ENCODE measurements at places on chromosomes 2 and 18.

GRCh38 chr2:121019071-121019470 is 265.9 kb downstream of the TFCP2L1 start:
- peak; percentile 75 for DNase-seq

GRCh38 chr2:61135510-61135909 is 26.5 kb upstream of the C2orf74 start:
- peak; percentile 76 for DNase-seq

GRCh38 chr2:47037678-47038077 is 117.4 kb downstream of the STPG4 start:
- no peak for DNase-seq

- DNase-seq, result no peak
Observed at GRCh38 chr2:241804326-241805229, 4.4 kb upstream of the NEU4 start.

DNA sequence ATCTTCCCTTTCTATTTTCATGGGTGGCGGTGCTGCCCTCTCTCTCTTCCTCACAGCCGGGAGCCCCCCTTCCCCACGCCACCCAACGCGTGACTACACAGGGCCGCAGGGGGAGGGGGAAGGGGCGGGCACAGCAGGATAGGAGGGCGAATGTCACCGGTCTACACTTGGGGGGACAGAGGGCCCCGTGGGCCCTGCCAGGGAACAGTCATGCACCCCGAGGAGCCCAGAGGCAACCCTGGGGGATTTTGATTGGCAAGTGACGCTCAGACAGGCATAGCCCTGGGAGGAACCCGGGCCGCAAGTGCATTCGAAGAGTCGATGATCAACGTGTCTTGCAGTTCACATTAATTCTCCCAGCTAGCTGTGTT is 91.1 kb upstream of the ANKRD30BL start:
- DNase-seq, result no peak

DNA sequence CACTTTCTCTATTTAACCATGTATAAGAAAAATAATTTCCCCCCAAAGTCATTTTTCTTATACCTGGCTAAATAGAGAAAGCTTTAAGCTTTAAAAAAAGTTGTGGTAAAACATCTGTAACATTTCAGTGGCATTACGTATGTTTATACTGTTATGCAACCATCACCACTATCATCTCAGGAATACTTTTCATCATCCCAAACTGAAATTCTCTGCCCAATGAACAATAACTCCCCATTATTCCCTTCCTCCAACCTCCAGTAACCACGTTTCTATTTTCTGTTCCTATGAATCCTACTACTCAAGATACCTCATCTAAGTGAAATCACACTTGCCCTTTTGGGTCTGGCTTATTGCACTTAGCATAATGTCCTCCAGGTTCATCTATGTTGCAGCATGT is 1.7 kb upstream of the SLC3A1 start:
- DNase-seq, result no peak

GRCh38 chr2:167292430-167293171 is 404.3 kb downstream of the XIRP2 start:
- peak; percentile 97 for DNase-seq

DNA sequence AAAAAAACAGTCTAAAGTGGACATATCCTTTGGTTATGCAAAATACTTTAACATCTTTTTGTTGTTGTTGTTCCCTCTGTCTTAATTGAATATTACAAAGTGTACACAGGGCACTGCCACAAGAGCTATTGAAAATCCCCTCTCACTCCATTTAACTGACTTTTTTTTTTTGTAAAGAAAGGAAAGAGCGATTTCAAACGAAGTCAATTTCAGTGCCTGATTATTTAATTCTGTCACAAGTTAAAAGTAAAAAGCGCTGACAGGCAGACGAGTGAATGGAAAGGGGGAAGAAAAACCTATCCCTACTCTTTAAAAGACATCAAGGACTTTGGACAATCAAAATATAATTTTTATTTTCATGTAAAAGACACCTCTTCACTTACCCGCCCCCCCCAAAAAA is 1.9 kb downstream of the FIGN start:
- no peak for DNase-seq

GRCh38 chr18:34794348-34794747 is 84.2 kb downstream of the DTNA start:
- no peak for DNase-seq

- no peak for DNase-seq
Observed at GRCh38 chr2:106596844-106597243, 109.7 kb downstream of the CD8B2 start.

DNA sequence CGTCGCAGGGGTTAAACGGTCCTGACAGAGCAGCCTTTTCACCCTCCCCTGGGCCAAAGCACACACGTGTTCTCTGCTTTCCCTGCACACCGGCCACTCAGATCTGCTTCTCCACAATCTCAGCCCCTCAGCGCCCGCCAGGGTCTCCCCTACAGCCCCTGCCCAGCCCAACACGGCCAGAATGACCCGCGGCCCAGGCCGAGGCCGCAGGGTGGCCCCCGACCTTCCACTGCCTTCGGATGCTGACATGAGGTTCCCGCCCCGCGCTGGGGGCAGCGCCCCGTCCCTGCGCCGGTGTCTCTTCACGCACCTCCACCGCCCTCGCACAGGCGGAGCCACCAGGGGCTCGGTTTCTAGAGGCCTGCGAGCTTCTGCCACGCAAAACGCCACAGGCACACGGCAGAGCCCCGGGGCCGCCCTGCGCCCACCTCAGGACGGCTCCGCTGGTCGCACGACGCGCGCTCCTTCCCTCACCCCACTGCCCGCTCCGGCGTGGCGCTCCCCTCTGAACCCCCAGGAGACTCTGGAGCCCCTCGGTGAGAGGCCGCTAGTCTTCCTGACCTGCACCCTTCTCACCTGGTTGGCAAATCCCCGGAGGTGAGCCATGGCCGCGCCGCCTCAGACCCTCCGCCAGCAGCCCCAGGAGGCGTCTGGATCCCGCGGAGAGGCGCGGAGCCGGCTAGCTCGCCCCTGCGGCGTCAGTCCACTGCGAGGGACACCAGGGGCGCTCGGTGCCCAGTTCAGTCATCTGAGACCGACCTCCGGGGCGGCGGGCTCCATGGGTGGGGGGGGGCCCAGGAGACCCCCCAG is 749 bp downstream of the STK25 start:
- DNase-seq, result peak; percentile 82

GRCh38 chr2:17373741-17374140 is 144.5 kb downstream of the RAD51AP2 start:
- DNase-seq, result no peak

DNA sequence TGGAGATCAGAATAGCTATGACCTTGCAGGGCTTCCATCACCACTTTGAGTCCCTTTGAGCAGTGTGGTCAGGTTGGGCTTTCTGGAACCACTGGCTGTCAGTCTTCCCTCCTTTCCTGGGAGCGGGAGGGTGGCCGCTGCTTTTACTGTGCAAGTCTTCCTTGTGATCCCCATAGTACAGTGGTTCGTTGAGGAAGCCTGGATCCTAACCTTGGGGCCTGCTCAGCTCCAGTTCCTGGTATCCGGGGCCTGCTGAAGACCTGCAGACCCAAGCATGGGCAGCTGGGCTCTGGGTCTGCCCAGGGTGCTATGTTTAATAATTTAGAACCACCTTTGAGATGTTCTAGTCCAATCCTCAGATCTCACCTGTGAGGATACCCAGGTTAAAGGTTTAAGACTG is 104.2 kb downstream of the CLIP4 start:
- no peak for DNase-seq

DNA sequence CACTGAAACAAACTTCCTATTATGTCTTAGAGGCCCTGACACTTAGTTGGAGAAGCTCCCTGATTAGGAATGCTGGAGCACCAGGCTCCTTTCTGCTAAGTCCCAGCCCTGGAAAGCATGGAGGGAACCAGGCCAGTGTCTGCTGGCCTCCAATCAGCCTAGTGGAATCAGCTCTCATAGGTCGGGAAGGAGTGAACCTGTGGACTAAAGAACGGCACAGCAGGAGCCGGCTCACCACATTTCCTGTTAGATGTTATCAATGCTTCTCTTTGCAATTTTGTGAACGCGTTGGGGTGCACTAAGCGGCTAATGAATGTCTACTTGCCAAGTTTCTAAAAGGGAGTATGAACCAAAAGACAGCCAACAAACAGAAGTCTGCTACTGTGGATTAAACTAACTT is 296.6 kb downstream of the NAPG start:
- peak; percentile 44 for DNase-seq

GRCh38 chr2:86283411-86284030 is 53.9 kb downstream of the REEP1 start:
- DNase-seq, result peak; percentile 37

- DNase-seq, result no peak
Observed at GRCh38 chr2:42859791-42860190, 67.4 kb upstream of the HAAO start.

DNA sequence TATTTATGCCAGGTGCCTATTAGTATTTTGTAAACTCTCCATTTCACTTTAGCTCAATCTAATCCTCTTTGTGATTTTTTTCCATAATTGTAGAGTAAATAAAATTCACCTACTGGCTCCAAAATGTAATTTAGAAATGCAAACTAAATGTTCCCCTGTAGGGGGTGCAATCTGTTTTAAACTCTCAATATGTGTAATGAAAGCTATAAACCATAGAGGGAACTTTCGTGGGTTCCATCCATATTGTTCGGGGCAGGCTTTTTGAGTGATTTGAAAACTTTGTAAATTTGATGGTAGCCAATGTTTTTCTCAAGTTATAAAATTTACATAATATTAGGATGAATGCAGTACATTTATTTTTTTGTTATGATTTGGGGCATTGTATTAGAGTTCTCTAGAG is 49.4 kb downstream of the TSPYL6 start:
- DNase-seq, result no peak

GRCh38 chr2:240622531-240623235 is 2.6 kb upstream of the GPR35 start:
- peak; percentile 45 for DNase-seq

DNA sequence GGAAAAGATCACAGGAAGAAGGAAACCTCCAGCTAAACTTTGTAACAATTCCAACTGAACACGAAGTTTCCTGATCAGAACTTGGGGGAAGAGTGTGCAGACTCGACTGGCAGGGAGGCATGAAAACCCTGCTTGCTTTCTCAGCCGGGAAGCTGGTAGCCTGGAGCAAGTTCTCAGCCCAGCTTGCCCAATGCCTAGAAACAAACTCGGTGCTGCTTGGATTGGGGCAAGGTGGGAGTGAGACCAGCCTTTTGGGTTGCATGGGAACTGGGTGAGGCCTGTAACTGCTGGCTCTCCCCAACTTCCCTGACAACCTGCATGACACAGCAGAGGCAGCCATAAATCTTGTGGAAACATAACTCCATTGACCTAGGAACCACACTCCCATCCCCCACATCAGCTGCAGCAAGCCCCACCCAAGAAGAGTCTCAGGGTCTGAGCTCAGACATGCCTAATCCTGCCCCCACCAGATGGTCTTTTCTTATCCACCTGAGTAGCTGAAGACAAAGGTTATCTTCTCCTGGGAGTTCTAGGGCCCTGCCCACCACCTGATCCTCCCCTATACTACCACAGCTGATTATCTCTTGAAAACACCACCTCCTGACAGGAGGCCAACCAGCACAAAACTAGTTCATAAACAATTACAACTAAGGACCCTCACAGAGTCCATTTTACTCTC is 1859.7 kb upstream of the CELF4 start:
- DNase-seq, result no peak

DNA sequence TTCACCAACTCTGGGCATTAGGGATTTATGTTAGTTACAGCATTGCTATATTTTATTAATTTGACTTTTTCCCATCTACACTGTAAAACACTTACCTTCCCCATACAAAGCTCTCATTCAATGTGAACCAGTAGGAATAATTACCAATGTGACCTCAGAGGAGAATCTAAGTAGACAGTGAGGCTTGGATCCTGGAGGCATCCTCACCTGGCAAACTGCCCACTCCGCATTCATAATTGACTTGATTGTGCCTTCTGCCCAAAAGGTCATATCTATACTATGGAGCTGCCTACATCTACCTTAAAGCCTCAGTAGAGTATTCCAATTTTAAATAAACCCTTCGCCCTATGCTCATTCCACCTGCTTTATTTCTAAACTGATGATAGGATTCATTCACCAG is 45.4 kb upstream of the SCN1A start:
- no peak for DNase-seq

GRCh38 chr2:124725187-124725586 is 700.1 kb downstream of the CNTNAP5 start:
- DNase-seq, result no peak

GRCh38 chr2:236642584-236643291 is 73.1 kb downstream of the ACKR3 start:
- DNase-seq, result peak; percentile 86

GRCh38 chr2:33516456-33516995 is 40.1 kb downstream of the RASGRP3 start:
- peak; percentile 41 for DNase-seq

- no peak for DNase-seq
Observed at GRCh38 chr2:237200462-237200861, 114.8 kb downstream of the COPS8 start.

- no peak for DNase-seq
Observed at GRCh38 chr2:143701785-143702184, 572.6 kb downstream of the ARHGAP15 start.

DNA sequence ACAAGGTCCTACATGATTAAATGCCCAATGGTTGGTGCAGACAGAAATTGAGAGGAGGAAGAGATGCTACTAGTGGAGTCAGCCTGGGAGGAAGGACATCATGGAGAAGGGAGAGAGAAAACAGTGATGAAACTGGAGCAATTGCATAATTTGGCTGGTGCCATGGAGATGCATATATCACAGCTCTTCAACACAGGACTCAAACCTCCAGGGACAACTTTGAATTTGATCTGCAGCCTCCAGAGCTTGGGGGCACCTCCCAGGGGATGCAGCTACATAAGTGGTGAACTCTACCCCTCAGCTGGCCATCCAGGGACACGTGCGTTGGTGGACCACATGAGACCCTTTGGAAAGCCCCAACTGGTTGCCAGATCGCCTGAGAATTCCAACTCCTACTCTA is 80.4 kb downstream of the CTAGE1 start:
- peak; percentile 42 for DNase-seq

DNA sequence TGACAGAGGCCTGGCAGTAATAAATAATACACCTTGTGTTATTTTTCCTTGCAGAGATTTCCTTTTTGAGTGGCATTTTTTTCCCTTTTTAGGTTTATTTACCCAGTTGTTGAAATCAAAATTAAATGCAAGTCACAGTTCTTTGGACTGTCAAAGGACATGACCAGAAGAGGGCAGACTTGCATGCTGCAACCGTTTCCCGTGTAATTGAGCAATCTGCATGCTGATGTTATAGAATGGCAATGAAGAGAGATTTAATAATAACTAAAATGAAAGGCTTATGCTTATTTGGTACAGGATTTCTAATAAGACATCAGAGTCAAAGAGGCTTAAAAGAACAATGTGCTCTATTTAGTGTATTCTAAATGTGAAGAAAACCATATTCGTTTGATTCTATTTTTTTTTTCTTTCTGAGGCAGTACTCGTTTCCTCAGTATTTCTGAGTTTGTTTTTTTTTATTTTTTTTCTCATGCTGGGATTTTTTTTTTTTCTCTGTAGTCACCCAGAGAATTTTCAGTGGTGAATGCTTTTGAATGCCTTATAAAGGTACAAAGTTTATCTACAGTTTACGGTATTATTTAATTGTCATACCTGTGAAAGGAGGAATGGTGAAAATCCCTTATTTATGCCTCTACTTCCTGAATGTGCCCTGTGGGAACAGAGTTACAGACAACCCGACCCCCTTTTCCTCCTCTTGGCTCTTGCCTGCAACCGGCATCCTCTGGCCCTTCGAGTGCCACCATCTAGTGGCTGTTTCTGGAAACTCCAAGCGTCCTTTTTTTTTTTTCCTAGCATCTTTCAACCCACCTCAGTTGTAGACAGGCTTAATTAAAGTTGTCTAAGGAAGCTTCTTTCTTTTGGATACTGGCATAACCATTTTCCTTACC is 368.5 kb downstream of the LRRTM1 start:
- DNase-seq, result peak; percentile 82

All from stomach (tissue), 19 donors.